ENCODE measurements at places on chromosomes 12 and 14.

DNA sequence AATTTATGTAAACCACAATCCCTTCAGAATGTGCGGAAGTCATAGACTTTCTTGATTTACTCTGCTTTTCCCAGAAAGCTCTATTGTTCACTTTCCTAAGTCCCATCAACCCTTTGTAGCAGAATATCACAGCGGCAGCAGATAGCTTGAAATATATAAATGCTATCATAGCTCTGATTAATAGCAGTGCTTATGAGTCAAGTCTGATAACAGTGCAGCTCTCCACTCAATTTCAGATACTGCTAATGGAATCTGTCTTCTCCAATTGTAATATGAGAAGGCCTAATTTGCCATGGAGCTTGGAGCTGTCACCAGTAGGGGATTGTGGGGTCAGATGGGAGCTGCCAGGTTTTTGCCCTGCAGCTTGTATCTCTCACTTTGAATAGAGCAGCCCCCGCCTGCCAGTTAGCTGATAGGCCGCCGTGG lies 10.9 kb downstream of the TMEM260 start:
- DNase-seq, result no peak

GRCh38 chr12:123076604-123077297 lies 74.1 kb downstream of the PITPNM2 start:
- no peak for DNase-seq

- no peak for DNase-seq
Observed at GRCh38 chr12:70314145-70314544, 51.9 kb upstream of the KCNMB4 start.

- no peak for DNase-seq
Observed at GRCh38 chr14:105467249-105467941, 7.2 kb upstream of the CRIP2 start.

- DNase-seq, result no peak
Observed at GRCh38 chr12:69163681-69164362, 75.5 kb upstream of the CPSF6 start.

GRCh38 chr14:51482102-51482501 lies 169.6 kb upstream of the FRMD6 start:
- no peak for DNase-seq

DNA sequence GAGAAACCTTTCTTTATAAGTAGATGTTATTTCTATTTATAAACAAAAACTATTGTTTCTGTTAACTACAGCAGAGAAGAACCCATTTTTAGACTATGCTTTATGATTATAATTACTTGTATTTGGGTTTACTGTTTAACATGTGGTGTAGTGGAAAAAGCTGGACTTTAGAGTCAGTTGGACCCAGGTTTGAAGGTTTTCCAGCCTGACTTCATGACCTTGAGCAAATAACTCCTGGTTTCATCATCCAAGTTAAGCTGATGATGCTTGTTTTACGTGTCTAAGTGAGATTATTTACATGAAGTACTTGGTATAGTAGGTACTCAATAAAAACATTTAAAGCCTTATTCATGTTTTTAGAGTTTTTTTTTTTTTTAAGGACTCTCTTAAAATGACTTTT lies 221.8 kb upstream of the ARHGAP5 start:
- DNase-seq, result no peak

DNA sequence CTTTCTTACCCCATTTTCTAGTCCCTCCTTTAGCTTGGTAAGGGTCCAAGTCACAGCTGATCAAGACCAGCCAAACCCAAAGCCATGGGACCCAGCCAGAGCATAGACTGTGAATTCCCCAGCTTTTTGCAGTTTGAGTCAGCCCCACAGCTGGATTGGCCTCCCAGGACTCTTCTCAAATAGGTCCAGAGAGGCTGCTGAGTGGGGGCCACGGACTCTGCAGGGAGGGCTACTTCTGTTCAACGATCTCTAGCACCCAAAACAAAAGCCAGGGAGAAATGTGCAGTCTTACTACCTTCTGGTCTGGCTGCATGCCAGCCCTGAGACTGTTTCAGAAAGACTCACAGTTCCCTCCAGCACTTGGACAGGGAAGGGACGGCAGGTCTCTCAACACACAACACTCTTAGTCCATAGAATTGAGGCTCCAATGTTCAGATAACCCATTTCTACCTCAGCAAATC lies 1.6 kb downstream of the VDR start:
- no peak for DNase-seq

DNA sequence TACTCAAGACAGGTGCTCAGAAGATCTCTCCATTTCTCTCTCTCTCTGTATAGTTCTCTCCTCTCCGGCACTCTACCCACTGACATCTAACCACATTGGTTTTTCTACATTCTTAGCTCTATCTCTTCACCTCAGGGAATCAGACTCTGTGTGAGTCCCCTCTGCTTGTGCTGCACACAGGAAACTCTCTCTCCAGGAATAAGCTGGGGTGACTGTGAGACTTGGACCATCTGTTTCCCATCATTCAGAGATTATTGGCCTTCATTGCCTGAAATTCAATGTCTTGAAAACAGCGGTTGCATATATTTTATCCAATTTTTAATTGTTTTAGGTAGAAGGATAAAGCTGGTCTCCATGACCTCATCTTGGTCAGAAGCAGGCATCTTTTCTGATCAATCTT lies 105.0 kb downstream of the SLC35F4 start:
- no peak for DNase-seq

GRCh38 chr12:5520831-5521230 lies 88.9 kb downstream of the NTF3 start:
- no peak for DNase-seq

All from iPS DF 19.7 (cell line).